K562 (cell line): ENCODE measurements at places on chromosomes 4 and X. TPM values are rescaled to one million over a fixed set of nuclear protein-coding genes. Genes with fewer than 3 reads are reported as not detected.

Gene CT45A5
- total RNA-seq, result 8.8 and 9.4 TPM in 2 replicates

Gene SMIM43
- not detected in 2 replicates for total RNA-seq

Gene SORBS2
- total RNA-seq, result 0.29 and 1.1 TPM in 2 replicates

Gene HDX
- total RNA-seq, result not detected in 2 replicates

Gene P2RY8
- 0.31 and 0.72 TPM in 2 replicates for total RNA-seq

Gene FGFBP1
- not detected in 2 replicates for total RNA-seq

Gene ZNF41
- 6.8 and 6.9 TPM in 2 replicates for total RNA-seq

Gene ARR3
- total RNA-seq, result not detected in 2 replicates

DNA sequence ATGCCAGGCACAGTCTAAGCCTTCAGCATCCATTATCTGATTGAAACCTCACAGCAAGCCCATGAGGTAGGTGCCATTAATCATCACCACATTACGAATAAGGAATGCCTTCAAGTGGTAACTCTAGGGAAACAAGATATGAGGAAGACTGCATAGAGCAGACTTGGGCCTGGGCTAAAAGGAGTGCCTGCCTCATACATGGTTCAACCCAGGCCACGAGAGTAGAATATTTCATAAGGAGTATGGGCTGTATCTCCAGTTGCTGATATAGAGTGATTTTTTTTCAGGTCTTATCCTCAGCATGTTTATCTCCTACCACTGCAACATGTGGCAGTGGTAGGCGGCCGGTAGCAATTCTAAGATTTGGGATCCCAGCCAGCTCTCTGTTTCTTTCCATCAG is 51.7 kb downstream of the ATP11C start:
- no peak for DNase-seq

DNA sequence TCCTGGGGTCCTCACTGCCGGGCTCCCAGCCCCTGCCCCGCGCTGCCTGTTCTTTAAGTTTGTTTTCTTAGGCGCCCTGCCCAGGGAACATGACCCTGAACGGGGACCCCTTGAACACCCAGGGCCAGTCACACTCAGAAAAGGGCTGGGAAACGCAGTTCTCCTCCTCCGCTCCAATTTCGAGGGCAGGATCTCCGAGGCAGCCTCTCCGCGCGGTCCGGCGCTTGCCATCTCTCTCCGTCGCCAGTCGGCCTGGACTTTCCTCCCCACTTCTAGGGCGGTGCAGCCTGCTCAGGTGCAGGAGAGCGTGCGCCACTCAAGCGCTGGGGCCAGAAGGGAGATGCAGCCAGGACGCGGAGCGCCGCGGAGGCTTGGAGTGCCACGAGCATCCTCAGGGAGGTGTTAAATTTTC is 9.9 kb downstream of the PRDM8 start:
- DNase-seq, result no peak

DNA sequence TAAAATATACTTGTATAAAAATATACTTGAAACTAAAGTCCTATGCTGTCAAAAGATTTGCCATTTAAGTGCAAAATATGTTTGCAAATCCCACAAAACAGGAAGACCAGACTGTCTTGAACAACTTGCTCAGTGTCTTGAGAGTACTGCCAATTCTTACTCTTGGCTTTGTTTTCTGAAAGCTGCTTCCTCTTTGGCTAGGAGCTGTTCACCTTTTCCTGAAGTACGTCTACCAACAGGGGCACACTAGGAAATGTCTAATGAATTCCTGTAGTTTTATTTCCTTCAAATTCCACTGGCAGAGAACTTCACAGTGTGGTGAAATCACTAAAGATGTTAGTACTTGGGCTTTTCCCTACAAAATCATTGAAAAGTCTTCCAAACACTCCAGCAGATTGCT is 46.4 kb upstream of the ABCG2 start:
- DNase-seq, result no peak

- DNase-seq, result no peak
These were observed 64.1 kb upstream of the MAMLD1 start for GRCh38 chrX:150298841-150299551.

GRCh38 chr4:145609481-145610427 is 9.4 kb upstream of the MMAA start:
- DNase-seq, result peak; percentile 12

- no peak for DNase-seq
These were observed 905 bp downstream of the NSUN7 start for GRCh38 chr4:40750461-40751258.

DNA sequence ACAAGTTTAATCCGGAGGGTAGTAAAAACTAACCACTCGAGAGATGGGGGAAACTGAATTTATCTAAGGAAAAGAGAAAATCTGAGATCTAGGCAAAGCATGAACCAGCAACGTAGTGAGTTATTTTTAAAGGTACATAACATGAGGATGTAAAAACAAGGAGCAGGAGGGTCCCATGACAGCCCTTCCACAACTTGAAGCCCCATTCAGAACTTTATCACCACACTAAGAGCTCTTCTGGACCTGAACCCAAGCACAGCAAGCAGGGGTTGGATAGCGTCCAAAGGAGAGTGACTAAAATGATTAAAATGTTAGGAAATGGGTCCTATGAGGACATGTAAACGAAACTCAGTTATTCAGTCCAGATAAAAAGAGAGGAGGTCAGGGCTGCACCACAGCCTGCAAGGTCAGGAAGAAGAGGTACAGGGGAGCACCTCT is 16.2 kb downstream of the SH3RF1 start:
- no peak for DNase-seq

DNA sequence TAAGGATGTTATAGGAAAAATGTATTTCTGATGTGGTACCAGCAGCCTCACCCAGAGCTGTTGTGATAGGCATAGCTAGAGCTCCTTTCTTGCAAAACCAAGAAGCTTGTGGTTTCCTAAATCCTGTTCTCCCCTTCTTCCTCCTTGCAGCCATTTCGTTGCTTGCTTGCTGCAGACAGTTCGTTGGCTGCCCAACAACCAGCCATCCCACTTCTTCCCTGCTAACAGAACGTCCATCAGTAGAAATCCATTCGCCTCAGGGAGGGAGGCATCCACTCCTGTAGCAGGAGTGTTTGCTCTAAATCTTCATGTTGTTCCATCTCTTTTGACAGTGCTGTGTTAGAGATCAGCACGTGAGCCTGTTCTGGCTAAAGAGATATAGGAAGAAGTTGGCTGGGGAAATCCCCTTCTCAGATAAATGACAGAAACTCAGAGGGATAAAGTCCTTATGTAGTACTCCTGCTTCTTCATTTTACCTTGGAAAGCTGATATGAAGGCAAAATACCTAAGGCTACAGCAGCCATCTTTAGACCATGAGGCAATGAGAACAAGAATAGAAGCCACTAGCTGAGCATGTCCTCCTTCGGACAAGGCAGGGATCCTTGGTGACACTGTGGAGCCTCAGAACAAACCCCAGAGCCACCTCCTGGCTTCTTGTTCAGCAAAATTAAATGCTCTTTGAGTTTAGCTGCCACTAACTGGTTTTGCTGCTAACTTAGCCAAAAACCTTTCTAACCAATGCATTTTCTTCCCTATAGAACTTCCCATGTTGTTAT is 68.4 kb upstream of the RELL1 start:
- no peak for DNase-seq

- no peak for DNase-seq
These were observed 2.6 kb downstream of the SEC24D start for GRCh38 chr4:118833192-118833820.

GRCh38 chrX:24340501-24340900 is 19.9 kb upstream of the SUPT20HL1 start:
- no peak for DNase-seq

DNA sequence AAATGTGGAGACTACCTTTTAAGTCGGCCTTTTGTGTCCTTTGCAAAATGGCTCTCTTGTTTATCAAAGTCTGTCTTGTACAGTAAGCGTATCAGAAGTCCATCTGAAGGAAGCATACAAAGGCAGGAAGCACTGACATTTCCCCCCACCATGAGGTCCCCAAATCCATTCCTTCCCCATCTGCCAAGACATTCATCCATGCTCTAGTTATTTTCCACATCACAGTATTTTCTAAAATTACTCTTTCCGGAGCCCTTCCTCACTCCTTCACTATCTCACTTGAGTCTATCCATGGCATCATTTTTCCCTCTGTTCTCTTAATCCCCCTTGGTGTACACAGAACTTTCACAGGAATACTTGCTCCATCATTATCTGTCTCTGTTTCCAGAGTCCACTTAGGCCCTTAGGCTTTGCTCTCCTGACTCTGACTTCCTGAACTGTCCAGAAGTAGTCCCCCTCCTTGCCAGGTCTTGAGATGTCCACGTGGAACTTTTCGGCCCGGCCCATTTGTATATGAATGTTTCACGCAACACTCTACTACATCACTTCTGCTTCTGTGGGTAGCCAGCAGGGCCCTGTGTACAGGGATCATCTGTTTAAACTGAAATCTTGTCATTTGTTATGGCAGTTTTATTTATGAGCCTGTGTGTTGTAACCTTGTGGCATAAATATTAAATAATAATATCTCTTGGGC is 2.1 kb downstream of the SEL1L3 start:
- DNase-seq, result peak; percentile 52

- no peak for DNase-seq
These were observed at the start of gene EMCN for GRCh38 chr4:100517864-100518341. TSS of gene EMCN (minus strand) at chr4:100518022. CDS start at chr4:100517914, 108 bp downstream.

DNA sequence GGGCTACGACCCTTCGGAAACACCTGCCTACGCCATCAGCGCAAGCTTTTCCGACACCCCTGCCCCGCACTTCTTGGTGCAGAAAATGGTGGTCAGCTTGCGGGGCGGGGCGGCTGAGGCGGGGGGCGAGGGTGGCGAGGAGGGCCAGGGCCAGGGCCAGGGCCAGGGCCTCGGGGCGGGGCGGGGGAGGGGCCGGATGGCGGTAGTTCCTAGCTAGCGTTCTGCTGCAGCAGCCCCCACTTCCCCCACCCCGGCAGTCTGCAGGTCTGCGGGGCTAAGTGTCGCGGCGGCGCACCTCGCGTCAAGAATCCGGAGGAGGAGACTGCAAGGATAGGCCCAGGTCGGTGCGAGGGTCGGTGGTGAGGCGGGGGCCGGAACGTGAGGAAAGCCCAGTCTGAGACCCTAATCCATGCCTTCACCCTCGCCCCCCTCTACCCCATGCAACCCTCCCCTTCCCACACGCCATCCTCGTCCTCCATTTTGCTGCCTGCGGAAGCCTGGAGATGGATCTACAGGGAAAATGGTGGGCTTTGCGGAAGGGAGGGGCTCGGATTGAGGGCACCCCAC is 600 bp downstream of the BEX4 start:
- DNase-seq, result peak; percentile 23

GRCh38 chr4:94605241-94605805 is 152.4 kb upstream of the BMPR1B start:
- DNase-seq, result no peak

GRCh38 chrX:119784747-119785446 is 6.5 kb downstream of the RPL39 start:
- DNase-seq, result peak; percentile 37

GRCh38 chr4:80142394-80143306 is 54.7 kb upstream of the PRDM8 start:
- DNase-seq, result peak; percentile 47

GRCh38 chr4:20403290-20403689 is 151.6 kb downstream of the SLIT2 start:
- DNase-seq, result no peak

GRCh38 chr4:76429636-76430035 is 5.4 kb upstream of the SHROOM3 start:
- DNase-seq, result no peak

DNA sequence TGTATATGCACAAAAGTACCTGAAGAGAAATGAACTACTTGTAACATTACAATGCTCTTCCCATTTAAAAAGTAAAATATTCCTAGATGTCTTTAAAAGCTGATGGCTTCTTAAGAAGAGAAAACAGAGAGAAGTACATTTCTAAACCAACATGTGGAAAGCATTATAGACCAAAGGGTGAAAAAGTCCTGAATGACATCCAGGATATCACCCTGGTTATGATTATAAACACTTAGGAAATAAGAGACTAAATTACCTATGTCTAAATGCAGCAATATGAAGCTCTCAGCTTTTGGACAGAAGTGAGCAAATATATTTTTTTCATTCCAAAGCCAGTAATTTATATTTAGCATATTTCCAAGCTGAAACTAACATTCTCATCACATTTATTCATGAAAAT is 21.7 kb upstream of the EGFL6 start:
- DNase-seq, result no peak

DNA sequence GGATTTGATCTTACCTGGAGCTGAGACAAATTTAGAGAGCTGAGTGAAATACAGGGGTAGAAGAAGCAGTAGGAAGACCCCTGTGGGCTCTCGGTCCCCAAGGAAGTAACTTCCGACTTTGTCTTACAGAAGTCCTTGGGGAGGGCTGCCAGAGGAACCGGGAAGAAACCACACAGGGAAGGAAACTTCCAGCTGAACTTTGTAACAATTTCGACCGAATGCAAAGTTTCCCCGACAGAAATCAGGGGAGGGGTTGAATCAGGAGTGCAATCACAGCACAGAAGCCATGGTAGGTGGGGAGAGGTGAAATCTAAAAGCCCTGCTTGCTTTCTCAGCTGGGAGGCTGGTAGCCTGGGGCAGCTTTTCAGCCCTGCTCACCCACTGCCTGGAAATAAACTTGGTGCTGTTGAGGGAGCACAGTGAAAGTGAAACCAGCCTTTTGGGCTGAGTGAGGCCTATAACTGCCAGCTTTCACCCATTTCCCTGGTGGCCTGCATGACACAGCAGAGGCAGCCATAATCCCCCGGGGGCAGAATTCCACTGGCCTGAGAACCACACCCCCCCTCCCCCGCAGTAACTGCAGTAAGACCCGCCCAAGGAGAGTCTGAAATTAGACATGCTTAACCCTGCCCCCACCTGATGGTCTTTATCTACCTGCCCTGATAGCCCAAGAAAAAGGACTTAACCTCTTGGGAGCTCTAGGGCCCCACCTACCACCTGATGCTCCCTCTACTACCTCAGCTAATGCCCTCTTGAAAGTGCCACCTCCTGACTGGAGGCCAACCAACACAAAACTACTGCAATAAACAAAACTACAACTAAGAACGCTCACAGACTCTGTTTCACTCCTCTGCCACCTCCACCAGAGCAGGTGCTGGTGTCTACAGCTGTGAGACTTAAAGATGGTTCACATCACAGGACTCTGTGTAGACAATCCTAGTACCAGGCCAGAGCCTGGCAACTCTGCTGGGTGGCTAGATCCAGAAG is 248.2 kb downstream of the PARM1 start:
- no peak for DNase-seq

- DNase-seq, result no peak
These were observed 19.5 kb downstream of the NSUN7 start for GRCh38 chr4:40769266-40769665.

DNA sequence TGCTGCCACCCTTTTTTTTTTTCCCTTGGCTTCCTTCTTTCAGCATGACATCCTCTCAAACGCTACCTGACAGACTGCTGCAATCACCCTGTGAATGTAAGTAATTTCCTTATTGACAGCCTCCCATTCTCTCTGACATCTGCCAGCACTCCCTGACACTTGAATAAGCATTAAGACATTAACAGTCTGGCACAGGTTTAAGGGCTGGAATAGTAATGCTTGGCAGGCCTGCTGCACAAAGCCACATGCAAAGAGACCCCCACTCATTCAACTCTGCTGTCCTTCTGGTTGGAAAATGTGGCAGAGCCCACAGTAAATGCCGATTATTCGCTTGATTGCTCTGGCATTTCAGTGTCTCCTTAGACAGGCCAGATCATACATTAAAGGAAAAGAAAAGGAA is 28.1 kb upstream of the RASGEF1B start:
- no peak for DNase-seq
